Karpas-422 (cell line): ENCODE measurements at places on chromosomes 12 and 14. TPM values are rescaled to one million over a fixed set of nuclear protein-coding genes. Genes with fewer than 3 reads are reported as not detected.

Gene KRT86
- not detected in 2 replicates for total RNA-seq

Gene MTRFR
- 19.4 and 19.6 TPM in 2 replicates for total RNA-seq

Gene TMEM263
- total RNA-seq = 28.0 and 38.5 TPM in 2 replicates

Gene DHH
- 0.26 and 0.36 TPM in 2 replicates for total RNA-seq

Gene A2M
- not detected in 2 replicates for total RNA-seq

Gene BATF
- total RNA-seq = not detected in 2 replicates

Gene TROAP
- total RNA-seq = 20.2 and 58.2 TPM in 2 replicates

Gene REC8
- 22.1 and 34.6 TPM in 2 replicates for total RNA-seq

Gene TCL1A
- total RNA-seq = 24.1 and 52.1 TPM in 2 replicates

Gene TMEM52B
- total RNA-seq = not detected in 2 replicates

Gene ACSM4
- not detected in 2 replicates for total RNA-seq

Gene OTX2
- total RNA-seq = not detected in 2 replicates

Gene TSHR
- total RNA-seq = not detected in 2 replicates

Gene MAP1LC3B2
- 0.32 and 0.71 TPM in 2 replicates for total RNA-seq

Gene MANSC4
- not detected in 2 replicates for total RNA-seq

Gene CFAP54
- not detected in 2 replicates for total RNA-seq

Gene SOX5
- total RNA-seq = 15.2 and 30.5 TPM in 2 replicates

Gene YARS2
- 33.7 and 39.6 TPM in 2 replicates for total RNA-seq

Gene ZBTB42
- total RNA-seq = 0.45 and 2.6 TPM in 2 replicates

Gene DEGS2
- total RNA-seq = 0.43 TPM in 1 of 2 replicates, not detected in the other

Gene IKZF4
- 1.0 and 7.4 TPM in 2 replicates for total RNA-seq
